Effector CD8-positive, alpha-beta T cell (primary cell): ENCODE measurements at places on chromosomes 2 and 18.

GRCh38 chr18:35646449-35646848, 64.9 kb downstream of the GALNT1 start:
- DNase-seq, result no peak

- no peak for DNase-seq
Observed at GRCh38 chr2:239443666-239444567, 43.1 kb upstream of the HDAC4 start.

- DNase-seq, result no peak
Observed at GRCh38 chr2:146240391-146240790, 1604.4 kb upstream of the ACVR2A start.

GRCh38 chr2:7210712-7211111, 293.5 kb downstream of the RNF144A start:
- no peak for DNase-seq

DNA sequence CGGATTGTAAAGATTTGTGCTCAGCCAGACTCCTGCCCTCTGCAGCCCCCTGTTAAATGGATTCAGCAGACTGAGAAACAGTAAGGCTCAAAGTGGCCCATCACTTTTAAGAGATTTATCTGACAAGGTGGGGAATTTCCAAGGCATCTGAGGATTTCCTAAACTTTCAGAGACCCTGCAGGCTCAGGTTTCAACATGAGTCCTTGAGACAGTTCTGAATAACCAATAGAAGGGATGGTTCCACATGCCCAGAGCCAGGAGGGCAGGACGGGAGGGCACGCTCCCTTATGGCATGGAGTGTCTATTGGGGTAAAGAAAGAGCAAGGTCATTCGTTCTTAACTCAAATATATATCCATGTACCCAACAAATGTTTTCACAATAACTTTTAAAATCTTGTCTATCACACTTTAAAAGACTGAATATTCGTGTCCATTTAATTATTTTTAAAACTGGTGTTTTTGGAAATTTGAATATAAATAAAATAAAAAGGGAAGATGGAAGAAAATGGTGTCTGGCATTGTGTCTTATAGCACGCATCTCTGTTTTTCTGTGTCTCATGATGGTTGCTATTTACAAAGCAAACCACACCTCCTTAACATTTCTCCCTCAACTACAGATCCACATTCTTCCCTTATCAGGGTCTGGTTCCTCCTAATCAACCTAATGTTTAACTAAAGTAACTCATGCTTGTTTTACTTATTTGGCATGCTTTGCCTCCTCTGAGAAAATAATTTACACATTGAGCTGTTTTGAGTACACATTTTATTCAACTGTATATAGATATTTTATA, 56.0 kb upstream of the DSG1 start:
- no peak for DNase-seq

- DNase-seq, result no peak
Observed at GRCh38 chr2:96642564-96643360, at the start of gene FER1L5. Gene FER1L5 (plus strand): TSS chr2:96642764. CDS start chr2:96642837, 73 bp downstream.

- DNase-seq, result no peak
Observed at GRCh38 chr2:60385648-60386047, 167.8 kb downstream of the BCL11A start.

- no peak for DNase-seq
Observed at GRCh38 chr2:8535821-8536685, 145.8 kb upstream of the ID2 start.

- DNase-seq, result no peak
Observed at GRCh38 chr18:24629921-24630320, 169.5 kb downstream of the HRH4 start.

- DNase-seq, result no peak
Observed at GRCh38 chr2:23599006-23599405, 214.0 kb downstream of the KLHL29 start.
